ENCODE measurements at places on chromosomes 11 and 22. TPM values are rescaled to one million over a fixed set of nuclear protein-coding genes. Genes with fewer than 3 reads are reported as not detected.

The TMEM191B gene
- polyA plus RNA-seq, result 0.26 TPM

The KCNQ1OT1 gene
- polyA plus RNA-seq, result 0.73 TPM

The OR4C16 gene
- not detected for polyA plus RNA-seq

The BARX2 gene
- polyA plus RNA-seq, result not detected

The FOLR1 gene
- 0.16 TPM for polyA plus RNA-seq

The THAP7 gene
- polyA plus RNA-seq, result 54.9 TPM
